ENCODE measurements at places on chromosomes 2 and 18. TPM values are rescaled to one million over a fixed set of nuclear protein-coding genes. Genes with fewer than 3 reads are reported as not detected.

GNLY gene
- not detected for total RNA-seq

CENPA gene
- total RNA-seq: 54.6 TPM

TRIB2 gene
- total RNA-seq: 0.19 TPM

PLB1 gene
- total RNA-seq: 2.0 TPM

RAB27B gene
- total RNA-seq: 20.5 TPM

SLC23A3 gene
- total RNA-seq: 0.62 TPM

All from A549 treated with DMSO at 1 μM for 4 hours (cell line).